ENCODE measurements at places on chromosomes 5 and 9. TPM values are rescaled to one million over a fixed set of nuclear protein-coding genes. Genes with fewer than 3 reads are reported as not detected.

BOD1 gene
- polyA plus RNA-seq, result 83.1 TPM

ZBED3 gene
- 7.3 TPM for polyA plus RNA-seq

AMBP gene
- polyA plus RNA-seq, result 4.0 TPM

ADAMTS6 gene
- polyA plus RNA-seq, result 0.74 TPM

C1QTNF2 gene
- 1.4 TPM for polyA plus RNA-seq

TRIM32 gene
- 10.5 TPM for polyA plus RNA-seq

TMEM215 gene
- polyA plus RNA-seq, result 0.33 TPM

CDX1 gene
- polyA plus RNA-seq, result 0.06 TPM

IRX1 gene
- polyA plus RNA-seq, result 2.6 TPM

LECT2 gene
- polyA plus RNA-seq, result not detected

JAKMIP2 gene
- polyA plus RNA-seq, result 2.4 TPM

TOR1B gene
- 11.4 TPM for polyA plus RNA-seq

PLPP7 gene
- polyA plus RNA-seq, result 5.0 TPM

ENTREP1 gene
- polyA plus RNA-seq, result 15.3 TPM

CTNND2 gene
- polyA plus RNA-seq, result 7.4 TPM

TMEM171 gene
- polyA plus RNA-seq, result 2.2 TPM

POU5F2 gene
- 0.08 TPM for polyA plus RNA-seq

MEIKIN gene
- polyA plus RNA-seq, result not detected

RGS7BP gene
- polyA plus RNA-seq, result 1.1 TPM

ACTBL2 gene
- polyA plus RNA-seq, result not detected

F2RL1 gene
- polyA plus RNA-seq, result 26.6 TPM

STKLD1 gene
- 0.26 TPM for polyA plus RNA-seq

PCDHGA5 gene
- polyA plus RNA-seq, result 1.1 TPM

KLF4 gene
- polyA plus RNA-seq, result 1.9 TPM

FOXD4L4 gene
- 0.03 TPM for polyA plus RNA-seq

AIF1L gene
- polyA plus RNA-seq, result 68.2 TPM

CDC20B gene
- polyA plus RNA-seq, result 0.06 TPM

RFESD gene
- 1.0 TPM for polyA plus RNA-seq

RAB3C gene
- polyA plus RNA-seq, result 14.7 TPM

KIAA1191 gene
- 86.4 TPM for polyA plus RNA-seq

NPR2 gene
- 17.0 TPM for polyA plus RNA-seq

GFI1B gene
- 0.11 TPM for polyA plus RNA-seq

RGMB gene
- 11.7 TPM for polyA plus RNA-seq

SLC1A1 gene
- 2.9 TPM for polyA plus RNA-seq

PCDHB3 gene
- polyA plus RNA-seq, result 1.6 TPM

NEURL1B gene
- polyA plus RNA-seq, result 5.4 TPM

ADAMTS16 gene
- polyA plus RNA-seq, result 3.7 TPM

EGFLAM gene
- polyA plus RNA-seq, result 0.20 TPM

ARHGEF37 gene
- 0.21 TPM for polyA plus RNA-seq

RNF208 gene
- 2.7 TPM for polyA plus RNA-seq

GNA14 gene
- polyA plus RNA-seq, result 6.3 TPM

PTGR1 gene
- 12.4 TPM for polyA plus RNA-seq

ZDHHC12 gene
- 121 TPM for polyA plus RNA-seq

BTNL8 gene
- polyA plus RNA-seq, result 0.42 TPM

C9 gene
- not detected for polyA plus RNA-seq

NPDC1 gene
- 43.6 TPM for polyA plus RNA-seq

DPM2 gene
- 110 TPM for polyA plus RNA-seq
